Activated naive CD4-positive, alpha-beta T cell treated with anti-CD3 and anti-CD28 coated beads for 36 hours (primary cell): ENCODE measurements at places on chromosomes 6 and 20. TPM values are rescaled to one million over a fixed set of nuclear protein-coding genes. Genes with fewer than 3 reads are reported as not detected.
A peak's percentile ranks its signal among the peaks of the same experiment; 100 is the strongest.

DNA sequence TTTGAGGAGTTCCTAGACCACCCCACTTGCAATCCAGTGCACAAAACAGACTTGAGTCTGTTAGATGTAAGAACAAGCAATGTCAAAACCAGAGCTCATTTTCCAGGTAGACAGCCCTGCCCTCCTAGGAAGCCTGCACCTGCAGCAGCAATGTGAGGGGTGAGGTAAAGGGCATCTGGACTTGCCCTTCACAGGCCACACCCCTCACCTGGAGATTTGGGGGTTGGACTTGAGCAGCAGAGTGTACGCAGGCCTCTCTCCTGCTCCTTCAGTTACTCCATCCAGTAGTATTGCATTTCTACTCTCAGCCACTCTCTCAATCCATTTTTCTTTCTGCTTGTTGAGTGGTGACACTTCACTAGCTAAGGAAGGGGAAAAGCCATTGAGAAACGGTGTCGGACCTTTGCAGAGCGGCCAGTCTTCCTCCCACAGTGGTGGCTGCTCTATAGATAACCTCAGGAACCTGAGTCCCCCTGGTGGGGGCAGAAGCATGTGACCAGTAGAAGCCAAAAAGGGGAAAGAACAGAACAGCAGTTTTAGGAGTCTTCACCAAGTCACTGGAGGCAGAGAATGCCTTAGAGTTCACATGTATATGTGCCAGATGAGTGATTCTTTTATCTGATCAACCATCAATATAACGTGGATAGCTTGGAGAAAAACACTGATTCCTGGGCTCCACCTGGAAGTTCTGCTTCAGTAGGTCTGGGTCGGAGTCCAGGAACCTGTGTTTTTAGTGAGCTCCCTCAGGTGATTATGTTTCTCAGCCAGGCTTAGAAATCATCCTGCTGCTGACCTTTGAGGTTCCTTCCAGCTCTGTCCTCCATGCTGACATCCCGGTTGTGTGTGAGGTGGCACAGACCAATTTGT is 28.0 kb downstream of the ARFGEF2 start:
- H3K4me3 ChIP-seq, result no peak overlapping the region
- no peaks in the 10 kb centered on the region for H3K4me1 ChIP-seq
- H3K27me3 ChIP-seq, result no peaks in the 10 kb centered on the region
- H3K36me3 ChIP-seq, result peaks cover 21% of the 10 kb centered on the region

GRCh38 chr6:13702809-13703302 is 8.8 kb downstream of the RANBP9 start:
- H3K27ac ChIP-seq, result no peak overlapping the region
- peaks cover 35% of the 10 kb centered on the region for H3K4me1 ChIP-seq
- H3K27me3 ChIP-seq, result no peaks in the 10 kb centered on the region

DNA sequence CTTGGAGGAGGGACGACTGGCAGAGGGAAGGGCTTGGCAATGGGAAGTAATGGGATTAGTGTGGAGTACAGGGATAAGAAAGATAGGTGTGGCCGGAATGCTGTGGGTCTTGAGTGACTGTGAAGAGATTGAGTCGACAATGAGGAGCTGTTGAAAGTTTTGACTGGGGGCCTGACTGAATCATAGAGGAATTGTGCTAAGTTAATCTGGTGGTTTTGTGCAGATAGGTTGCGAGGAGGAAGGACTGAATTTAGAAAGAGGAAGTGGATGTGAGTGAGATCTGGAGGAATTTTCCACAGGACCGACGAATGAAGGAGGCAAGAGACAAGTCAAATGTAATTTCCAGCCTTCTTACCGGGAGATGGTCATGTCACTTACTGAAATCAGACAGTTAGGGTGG is 143.9 kb upstream of the RALGAPA2 start:
- no peaks in the 10 kb centered on the region for H3K36me3 ChIP-seq
- DNase-seq, result no peak
- peaks cover 24% of the 10 kb centered on the region for H3K27me3 ChIP-seq
- no peaks in the 10 kb centered on the region for H3K4me1 ChIP-seq

GRCh38 chr6:17519120-17519519 is 81.0 kb upstream of the FAM8A1 start:
- no peaks in the 10 kb centered on the region for H3K36me3 ChIP-seq
- no peak overlapping the region for H3K4me3 ChIP-seq
- DNase-seq, result no peak
- no peaks in the 10 kb centered on the region for H3K4me1 ChIP-seq

DNA sequence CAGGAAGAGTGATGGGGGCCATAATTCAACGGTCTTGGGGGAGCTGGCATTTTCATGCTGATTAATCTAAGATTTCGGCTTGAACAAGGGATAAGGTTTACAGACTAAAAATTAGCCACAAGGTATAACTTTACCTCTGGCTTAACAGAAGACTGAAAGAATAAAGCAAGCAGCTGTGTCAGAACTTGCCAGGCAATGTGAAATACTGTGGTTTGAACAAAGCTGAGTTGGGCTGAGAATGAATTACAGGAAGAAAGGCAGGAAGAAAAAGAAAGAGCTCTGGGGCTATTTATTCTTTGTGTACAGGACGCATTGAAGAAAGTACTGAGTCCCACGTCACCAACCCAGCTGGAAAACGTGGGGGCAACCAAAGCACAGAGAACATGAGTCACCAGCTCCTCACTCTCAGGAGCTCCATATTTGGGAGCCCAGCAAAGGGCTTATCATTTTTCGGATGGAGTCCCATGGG is 121.5 kb upstream of the NEDD9 start:
- peaks cover 82% of the 10 kb centered on the region for H3K4me1 ChIP-seq
- H3K36me3 ChIP-seq, result peaks cover 54% of the 10 kb centered on the region
- peak; percentile 93 for DNase-seq
- H3K27ac ChIP-seq, result peak overlapping the region; percentile 96
- H3K27me3 ChIP-seq, result no peaks in the 10 kb centered on the region

GRCh38 chr6:162379757-162380409 is 347.7 kb downstream of the PRKN start:
- H3K4me1 ChIP-seq, result no peaks in the 10 kb centered on the region
- H3K36me3 ChIP-seq, result no peaks in the 10 kb centered on the region
- no peak overlapping the region for H3K27ac ChIP-seq
- H3K27me3 ChIP-seq, result no peaks in the 10 kb centered on the region
- DNase-seq, result no peak
- H3K4me3 ChIP-seq, result no peak overlapping the region

GRCh38 chr6:12246900-12247299 is 43.3 kb upstream of the EDN1 start:
- no peak for DNase-seq
- H3K4me3 ChIP-seq, result no peak overlapping the region
- H3K27me3 ChIP-seq, result peaks cover 3% of the 10 kb centered on the region
- peaks cover 4% of the 10 kb centered on the region for H3K4me1 ChIP-seq
- no peaks in the 10 kb centered on the region for H3K36me3 ChIP-seq
- H3K27ac ChIP-seq, result no peak overlapping the region

- DNase-seq, result no peak
- peaks cover 14% of the 10 kb centered on the region for H3K27me3 ChIP-seq
- H3K4me1 ChIP-seq, result peaks cover 2% of the 10 kb centered on the region
- H3K27ac ChIP-seq, result no peak overlapping the region
These were observed 226.1 kb downstream of the SOD2 start for GRCh38 chr6:159466926-159467325.

DNA sequence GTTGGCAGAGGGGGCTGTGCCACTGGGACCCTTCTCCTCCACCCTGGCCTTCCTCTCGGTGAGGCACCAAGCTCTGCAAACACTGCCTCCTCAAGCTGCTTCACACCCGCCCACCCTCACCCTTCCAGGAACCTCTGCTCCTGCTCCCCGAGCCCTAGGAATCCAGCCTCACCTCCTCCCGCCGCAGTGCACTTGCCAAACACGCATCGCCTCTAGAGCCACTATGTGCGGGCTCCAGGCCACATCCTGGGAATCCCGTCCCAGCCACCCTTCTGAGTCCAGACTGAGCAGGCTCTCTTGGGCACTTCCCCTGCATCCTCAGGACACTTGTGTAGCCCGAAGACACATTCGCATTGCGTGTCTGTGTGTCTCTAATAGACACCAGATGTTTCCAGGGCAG is 18.5 kb downstream of the PSMG4 start:
- H3K27ac ChIP-seq, result no peak overlapping the region
- no peaks in the 10 kb centered on the region for H3K27me3 ChIP-seq
- H3K4me1 ChIP-seq, result peaks cover 16% of the 10 kb centered on the region
- no peak for DNase-seq
- no peak overlapping the region for H3K4me3 ChIP-seq

DNA sequence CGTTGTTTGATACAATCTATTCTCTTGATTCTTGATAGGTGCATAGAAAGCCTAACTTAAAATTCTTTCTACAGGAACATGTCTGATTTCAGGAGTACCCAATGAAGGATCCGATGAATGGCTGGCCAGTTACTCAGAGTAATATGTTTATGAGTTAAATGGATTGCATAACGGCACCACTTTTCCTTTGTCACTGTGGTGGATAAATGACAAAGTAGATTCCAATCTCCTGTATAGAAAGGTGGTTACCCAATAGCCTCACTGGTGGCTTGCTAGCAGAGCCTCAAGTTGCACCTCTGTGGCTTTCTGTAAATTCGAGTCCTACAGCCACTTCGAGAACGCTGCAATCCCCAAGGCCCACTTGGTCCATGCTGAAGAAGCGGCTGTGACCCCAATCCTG is 28.4 kb downstream of the LHFPL5 start:
- H3K27ac ChIP-seq, result no peak overlapping the region
- no peak overlapping the region for H3K4me3 ChIP-seq
- H3K36me3 ChIP-seq, result peaks cover 24% of the 10 kb centered on the region
- H3K27me3 ChIP-seq, result no peaks in the 10 kb centered on the region

Gene PCK1
- not detected for total RNA-seq

Gene MYB
- 14.6 TPM for total RNA-seq

Gene GTSF1L
- not detected for total RNA-seq

Gene FAM210B
- 8.2 TPM for total RNA-seq

Gene KIAA0408
- 2.0 TPM for total RNA-seq
